Activated naive CD4-positive, alpha-beta T cell treated with anti-CD3 and anti-CD28 coated beads, Interleukin-2, amount 50 U/mL, for 16 hours (primary cell): ENCODE measurements at places on chromosomes 6 and 20.

GRCh38 chr6:583635-584034, 73.3 kb downstream of the HUS1B start:
- no peak for DNase-seq

- DNase-seq: no peak
These were observed 292.5 kb downstream of the FARS2 start for GRCh38 chr6:5553767-5554166.

DNA sequence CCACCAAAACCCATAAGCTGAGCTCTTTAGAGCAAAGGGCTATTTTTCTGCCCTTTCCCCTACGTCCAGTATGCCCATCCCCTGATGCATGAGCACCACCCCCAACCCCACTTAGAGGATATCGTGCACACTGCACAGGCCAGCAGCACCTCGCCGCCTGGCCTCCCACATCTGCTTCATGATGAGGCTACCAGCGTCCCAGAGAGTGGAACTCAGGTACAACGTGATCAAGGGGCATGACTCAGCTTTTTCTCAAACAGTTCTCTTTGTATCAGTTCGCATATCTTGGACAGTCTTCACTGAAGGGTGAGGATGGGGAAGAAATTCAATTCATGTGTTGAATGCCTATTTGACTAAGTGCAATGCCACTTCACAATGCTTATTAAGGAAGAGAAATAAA, 81.9 kb upstream of the QKI start:
- no peak for DNase-seq

- no peak for DNase-seq
These were observed 361.6 kb upstream of the RUNX2 start for GRCh38 chr6:44966449-44967092.

GRCh38 chr6:10861086-10861485, 20.8 kb downstream of the GCM2 start:
- DNase-seq: no peak

GRCh38 chr6:285030-285771, 7.1 kb upstream of the DUSP22 start:
- no peak for DNase-seq

DNA sequence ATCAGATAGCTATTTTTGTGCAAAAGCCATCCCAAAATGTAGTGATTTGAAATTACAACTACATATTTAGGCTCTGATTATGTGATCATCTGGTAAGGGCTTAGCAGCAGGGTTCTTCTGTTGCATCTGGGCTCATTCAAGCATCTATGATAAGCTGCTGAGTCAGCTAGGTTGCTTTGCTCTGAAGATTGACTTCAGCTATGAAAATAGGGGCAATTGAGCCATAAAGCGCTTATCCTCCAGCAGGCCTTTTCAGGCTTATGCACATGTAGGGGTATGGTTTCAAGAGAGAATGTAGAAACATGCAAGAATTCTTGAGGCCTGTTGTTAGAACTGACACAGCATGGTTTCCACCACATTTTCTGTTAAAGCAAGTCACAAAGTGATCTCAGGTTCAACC, 114.1 kb downstream of the PLCB1 start:
- DNase-seq: no peak

DNA sequence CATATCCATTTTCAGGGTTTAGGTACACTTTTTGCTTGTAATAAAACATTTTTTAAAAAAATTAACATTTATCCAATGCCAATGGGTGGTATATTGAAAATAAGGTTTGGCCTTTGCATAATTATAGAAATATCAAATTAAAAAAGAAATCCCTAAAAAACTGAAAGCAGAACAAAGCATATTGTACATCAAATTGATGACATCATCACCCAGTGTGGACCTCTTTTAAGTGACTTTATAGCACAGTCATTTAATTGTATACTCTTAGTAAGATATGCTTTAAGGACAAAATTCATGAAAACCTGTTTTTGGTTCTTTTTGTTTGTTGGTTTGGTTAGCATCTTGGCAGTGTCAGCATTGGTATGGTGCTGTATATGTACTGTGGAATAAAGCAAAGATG, 1.4 kb upstream of the EEF1E1 start:
- DNase-seq: no peak

DNA sequence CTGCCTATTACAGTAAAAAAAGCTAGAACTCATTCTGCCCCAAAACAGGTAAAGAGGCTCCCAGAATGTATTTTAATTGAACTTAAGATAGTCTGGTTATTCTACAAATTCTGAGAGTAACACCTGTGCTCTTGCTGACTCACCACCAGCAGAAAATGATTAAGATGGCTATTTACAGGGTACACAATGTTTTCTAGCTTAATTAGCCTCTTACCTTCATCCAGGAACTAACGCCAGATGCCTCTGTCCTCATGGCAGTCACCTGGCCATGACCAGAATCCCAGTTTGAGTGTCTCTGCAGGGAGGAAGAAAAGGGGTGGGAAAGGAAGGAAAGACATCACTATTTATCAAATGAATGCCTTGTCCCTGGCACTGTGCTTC, 31.3 kb upstream of the PPP1R3G start:
- no peak for DNase-seq

DNA sequence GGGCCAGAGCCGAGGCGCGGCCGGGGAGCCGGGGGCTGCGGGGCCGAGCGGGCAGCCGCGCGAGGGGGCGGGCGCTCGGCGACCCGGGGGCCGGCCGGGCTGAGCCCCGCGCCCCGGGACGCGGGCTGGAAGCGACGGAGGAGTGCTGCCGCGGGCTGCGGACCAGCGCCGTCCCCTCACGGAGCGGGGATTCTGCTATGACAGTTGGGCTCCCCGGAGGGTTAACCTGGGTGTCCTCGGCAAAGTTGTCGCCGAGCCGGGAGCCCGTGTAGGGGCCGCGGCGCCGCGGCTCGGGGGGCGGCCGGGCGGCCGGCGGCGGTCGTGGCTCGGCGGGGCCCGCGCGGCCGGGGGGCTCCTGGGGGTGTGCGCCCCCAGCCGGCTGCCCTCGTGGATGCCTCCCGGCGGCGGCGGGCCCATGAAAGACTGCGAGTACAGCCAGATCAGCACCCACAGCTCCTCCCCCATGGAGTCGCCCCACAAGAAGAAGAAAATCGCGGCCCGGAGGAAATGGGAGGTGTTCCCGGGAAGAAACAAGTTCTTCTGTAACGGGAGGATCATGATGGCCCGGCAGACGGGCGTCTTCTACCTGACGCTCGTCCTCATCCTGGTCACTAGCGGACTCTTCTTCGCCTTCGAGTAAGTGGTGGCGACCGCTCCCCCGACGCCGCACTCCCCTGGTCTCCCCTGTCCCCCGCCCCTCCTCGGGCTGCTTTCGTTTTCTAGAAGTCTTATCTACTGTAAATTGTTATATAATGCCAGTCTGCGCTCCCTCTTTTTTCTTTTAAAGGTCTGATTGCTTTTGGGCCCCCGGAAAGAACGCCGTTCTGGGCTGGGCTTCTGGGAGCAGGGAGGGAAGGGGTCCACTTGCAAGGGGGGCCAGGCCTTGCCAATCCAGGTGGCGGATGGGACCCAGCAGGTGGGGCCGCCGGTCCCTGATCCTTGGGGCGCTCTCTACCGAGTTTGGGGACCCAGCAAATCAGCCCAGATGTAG, 936 bp downstream of the ZDHHC14 start:
- DNase-seq: peak; percentile 64

DNA sequence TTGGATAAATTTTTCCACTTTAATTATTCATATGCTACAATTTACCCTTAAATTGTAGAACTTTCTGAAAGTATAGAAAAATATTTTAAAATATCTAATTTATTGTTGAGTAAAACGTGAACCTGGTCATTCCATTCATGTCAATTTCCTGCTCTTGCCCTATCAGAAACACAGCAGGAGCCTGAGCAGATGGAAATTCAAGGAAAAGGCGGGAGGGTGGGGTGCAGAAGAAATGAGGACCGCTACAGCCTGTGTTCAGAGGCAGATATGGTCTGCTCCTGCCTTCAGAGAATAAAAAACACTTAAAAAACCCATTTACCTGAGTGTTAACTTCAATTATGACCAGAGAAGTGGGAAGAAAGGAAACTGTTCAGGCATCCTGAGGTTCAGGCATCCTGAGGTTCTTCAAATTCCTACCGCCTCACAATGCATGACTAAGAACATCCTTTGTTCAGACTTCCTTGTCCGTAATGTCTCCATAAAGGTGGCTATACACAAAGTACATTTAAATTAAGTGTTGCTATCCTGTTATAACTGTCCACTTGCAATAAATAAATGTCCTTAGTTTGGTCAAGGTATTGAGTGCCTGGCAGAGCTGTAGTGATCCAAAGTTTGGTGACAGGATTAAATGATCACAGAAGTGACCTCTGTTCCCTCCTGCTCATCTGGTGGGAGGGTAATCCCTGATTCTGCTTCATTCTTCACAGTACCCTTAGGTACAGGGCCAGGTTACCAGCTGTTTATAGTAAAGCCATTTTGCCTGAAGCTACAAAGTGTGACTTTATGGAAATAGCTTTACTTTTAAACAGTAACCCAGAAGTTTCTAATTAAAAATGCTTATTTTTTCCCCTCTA, 109.1 kb downstream of the MAN1A1 start:
- DNase-seq: no peak

DNA sequence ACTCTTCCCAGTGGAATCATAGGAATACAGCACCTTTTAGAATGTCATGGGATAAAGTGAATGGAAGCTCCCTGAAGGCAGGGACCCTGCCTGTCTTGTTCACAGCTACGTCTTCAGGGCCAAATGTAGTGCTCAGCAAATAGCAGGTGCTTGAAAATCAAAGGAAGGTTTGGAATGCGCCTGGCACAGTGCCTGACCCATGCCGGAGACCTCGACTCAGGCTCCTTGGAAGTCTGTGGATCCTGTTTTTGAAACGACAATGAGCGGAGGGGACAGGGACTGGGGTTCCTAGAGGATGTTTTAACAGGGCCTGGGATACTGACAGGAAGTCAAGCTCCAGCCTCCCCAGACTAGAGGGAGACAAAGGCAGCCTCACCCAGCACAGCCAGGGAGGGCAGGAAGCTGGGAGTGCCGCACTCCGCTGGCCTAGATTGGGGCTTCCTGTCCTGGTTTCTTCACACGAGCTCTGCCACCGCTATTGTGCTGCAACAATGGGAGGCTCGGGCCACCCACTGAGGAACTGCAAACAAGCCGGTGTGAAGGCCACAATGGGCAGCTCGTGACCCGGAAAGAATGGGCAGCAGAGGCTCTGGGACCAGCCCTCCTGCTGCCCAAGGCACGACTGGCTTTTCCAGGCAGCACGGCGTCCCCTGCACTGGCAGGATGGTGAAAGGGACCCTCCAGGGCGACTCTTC, 76.7 kb downstream of the PREX1 start:
- peak; percentile 24 for DNase-seq

DNA sequence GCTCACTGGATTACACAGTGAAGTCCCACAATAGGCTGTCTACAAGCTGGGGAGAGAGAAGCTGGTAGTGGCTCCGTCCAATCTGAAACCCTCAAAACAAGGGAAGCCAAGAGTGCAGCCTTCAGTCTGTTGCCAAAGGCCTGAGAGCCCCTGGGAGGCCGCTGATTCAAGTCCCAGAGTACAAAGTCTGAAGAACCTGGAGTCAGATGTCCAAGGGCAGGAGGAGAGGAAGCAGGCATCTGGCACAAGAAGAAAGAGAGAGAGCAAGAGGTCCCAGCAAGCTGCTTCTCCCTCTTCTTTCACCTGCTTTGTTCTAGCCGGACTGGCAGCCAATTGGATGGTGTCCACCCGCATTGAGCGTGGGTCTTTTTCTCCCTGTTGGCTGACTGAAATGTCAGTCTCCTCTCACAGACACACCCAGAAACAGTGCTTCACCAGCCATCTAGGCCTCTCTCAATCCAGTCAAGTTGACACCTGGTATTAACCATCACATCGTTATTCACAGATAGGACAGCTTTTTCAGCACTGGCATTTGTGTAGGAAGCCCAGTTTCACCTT, 51.2 kb downstream of the CRYBG1 start:
- DNase-seq: no peak

DNA sequence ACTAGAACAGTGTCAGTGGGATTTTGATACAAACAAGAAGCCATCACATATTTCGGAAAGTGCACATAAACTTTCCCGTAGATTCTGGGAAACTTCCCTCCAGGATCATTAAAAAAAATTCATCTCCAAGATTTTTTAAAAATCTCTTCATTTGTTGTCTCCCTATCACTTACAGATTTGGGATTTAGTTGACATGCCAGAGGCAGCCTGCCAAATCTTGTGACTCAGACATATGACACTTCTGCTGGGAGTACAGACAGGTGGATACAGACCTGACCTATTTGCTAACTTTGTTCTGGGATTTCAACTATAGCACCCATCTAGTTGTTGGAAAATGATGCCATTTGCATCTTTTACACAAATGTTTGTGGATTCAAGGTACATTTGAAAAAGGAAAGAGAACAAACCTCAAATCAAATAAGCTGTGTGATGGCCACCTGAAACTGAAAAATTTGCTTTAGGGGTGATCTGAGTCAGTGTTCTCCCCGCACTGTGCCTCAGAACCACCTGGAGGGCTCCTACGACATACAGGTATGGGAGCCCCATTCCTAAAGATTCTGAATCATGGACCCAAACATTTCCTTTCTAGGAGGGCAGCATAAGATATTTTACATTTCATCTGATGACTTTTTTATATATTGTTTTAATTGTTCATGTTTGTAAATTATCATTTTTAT, 21.9 kb upstream of the CD2AP start:
- no peak for DNase-seq

DNA sequence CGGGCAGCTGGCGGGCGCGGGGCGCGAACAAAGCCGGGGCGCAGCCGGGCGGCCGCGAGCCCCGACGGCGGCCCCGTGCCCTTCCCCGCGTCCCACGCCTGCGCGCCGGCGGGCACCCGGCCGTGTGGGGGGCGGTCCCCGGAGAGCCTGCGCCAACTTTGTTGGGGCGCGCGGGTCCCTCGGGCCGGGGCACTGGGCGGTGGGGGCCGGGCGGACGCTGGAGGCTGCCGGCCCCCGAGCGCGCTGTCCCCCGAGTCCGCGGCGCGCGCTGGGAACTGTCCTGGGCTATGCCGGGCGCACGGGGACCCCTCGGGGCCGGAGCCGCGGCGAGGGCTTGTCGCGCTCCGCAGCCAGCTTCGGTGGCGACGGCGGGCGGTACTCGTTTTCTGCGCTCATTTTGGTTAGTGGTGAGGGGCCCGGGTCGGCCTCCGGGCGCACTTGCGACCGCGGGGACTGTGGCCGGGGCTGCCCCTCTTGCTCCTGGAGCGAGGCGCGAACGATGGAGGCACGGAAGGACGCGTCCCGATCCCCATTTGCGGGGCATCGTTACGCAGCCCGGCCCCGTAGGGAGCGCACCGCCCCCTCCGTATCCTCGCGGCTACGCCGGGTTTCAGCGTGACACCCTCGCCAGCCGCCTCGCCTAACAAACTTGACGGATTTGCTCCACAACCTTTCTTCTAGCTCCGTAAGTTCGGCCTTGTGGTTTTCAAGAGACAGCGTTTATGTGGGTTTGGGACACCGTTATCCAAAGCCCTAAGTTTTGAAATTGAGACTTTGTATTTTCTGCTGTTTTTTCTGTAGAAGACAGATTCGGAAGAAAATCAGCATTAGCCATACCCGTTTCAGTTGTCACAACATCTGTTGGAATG, 622 bp downstream of the SS18L1 start:
- peak; percentile 67 for DNase-seq

- no peak for DNase-seq
These were observed 304.2 kb downstream of the ADGRG6 start for GRCh38 chr6:142605922-142606485.

GRCh38 chr6:167933847-167934246, 63.6 kb upstream of the KIF25 start:
- DNase-seq: no peak

- DNase-seq: no peak
These were observed 16.1 kb upstream of the KIAA0408 start for GRCh38 chr6:127475135-127475822.
